ENCODE measurements at places on chromosomes 5 and 9.

- no peak for DNase-seq
These were observed 33.0 kb upstream of the PPP2CA start for GRCh38 chr5:134258896-134259295.

GRCh38 chr9:87572719-87573118, 75.1 kb downstream of the DAPK1 start:
- no peak for DNase-seq

DNA sequence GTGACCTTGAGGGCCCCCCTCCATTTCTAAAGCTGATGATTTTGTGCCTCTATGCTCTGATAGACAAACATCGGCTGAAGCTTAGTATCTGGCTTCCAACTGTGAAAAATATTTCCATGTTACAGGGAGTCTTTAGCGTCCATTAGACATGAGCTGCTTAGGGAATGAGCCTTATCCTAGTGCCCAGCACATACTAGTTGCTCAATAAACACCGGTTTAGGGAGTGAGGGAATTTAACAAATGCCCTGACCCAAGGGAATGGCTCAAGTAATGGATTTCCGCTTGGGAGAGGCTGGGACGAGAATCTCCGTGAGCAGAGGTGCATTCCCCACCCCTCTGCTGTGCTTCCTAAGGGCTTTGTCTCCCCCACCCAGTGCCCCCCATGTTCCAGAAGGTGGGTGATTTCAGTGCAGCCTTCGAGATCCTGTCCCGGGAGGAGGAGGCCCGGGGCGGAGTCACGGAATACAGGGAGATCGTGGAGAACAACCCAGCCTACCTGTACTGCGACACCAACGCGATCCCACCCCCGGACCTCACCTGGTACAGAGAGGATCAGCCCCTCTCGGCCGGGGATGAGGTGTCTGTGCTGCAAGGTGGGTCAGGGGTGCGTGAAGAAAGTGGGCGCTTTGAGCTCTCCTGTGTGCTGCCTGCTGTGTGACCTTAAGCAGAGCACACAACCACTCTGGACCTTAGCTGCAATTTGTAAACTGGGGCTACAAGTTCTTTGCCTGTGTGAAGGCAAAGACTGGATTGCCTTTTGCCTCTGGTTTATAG, 65.7 kb upstream of the ASS1 start:
- no peak for DNase-seq

DNA sequence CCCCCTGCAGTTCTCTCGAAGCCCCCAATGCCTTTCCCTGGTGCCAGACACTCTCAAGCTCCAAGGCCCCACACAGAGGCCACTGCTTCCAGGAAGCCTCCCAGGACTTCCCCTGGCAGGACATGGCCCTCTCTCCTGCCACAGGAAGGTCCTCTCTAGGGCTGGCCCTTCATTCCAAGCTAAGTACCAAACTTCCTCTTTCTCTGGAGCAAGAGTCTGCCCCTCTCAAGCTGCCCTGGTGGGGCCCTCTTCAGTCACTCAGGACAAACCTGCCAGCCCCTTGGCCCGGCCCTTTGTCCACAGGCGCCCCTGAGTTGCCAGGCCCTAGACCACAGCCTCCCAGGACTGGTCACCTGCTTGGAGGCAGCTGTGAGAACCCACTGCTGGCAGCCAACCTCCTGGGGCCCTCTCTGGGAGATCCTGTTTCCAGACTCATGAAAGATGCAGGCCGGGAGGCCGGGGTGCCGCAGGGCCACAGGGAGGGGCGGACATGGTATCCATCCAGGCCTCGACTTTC, 6.6 kb downstream of the NINJ1 start:
- DNase-seq: no peak

GRCh38 chr9:126838895-126839294, 21.5 kb upstream of the ZBTB34 start:
- no peak for DNase-seq

DNA sequence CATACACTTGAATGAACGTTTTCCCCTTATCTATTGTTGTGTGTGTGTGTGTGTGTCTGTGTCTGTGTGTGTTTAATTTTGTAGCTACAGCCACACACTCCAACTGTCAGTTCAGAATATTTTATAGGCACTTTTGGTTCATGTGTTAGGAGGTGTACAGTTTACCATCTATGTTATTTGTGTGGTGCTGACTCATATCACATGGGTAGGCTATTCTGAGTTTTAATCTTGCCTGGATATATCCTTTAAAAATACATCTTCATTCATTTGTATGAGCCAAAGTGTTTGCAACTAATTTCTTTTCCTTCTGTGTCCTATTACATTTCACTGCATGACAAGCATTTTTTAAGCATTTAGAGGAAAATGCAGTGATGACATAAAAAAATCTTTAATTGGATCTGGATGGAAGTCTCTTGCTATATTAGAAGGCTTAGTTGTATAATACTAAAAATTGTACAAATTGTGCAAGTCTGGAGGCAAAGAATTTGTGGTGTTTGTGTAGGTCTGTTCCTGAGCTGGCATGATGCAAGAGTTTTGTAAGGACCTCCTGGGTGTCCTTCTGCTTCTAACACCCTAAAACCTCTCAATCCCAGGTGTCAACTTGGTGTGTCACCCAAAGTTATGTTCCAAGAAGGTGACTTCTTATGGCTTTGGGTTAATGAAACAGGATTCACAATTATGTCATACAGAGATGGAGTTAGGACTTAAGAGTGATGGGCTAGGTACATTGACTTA, 52.4 kb upstream of the HMHB1 start:
- no peak for DNase-seq

GRCh38 chr5:160369990-160370712, at the start of gene C1QTNF2:
TSS of gene C1QTNF2 (minus strand) at chr5:160370626. CDS start at chr5:160355011, 15,615 bp downstream.
- DNase-seq: peak; percentile 57

DNA sequence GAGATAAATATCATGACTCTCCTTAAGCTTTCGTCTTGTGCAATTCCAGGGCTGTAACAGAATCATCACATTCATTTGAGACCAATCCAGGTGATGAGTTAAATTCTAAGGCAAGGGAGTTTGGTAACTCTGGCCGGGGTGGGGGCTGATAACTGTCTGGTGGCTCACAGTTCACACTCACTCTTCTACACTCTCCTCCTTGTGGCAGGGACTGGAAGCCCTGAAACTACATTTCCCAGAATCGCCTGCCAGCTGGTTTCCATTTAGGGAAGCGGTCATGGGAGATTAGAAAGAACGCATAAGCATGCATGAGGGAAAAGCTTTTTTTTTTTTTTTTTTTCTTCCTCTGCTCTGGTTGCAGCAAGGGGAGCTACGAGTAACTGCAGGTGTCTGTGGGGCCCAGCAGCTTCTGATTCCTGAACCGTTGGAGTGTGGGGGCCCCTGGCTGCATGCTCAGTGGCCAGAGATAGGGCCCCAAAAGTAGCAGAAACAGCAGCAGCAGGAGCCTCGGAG, 154.8 kb upstream of the TBC1D2 start:
- DNase-seq: peak; percentile 41

DNA sequence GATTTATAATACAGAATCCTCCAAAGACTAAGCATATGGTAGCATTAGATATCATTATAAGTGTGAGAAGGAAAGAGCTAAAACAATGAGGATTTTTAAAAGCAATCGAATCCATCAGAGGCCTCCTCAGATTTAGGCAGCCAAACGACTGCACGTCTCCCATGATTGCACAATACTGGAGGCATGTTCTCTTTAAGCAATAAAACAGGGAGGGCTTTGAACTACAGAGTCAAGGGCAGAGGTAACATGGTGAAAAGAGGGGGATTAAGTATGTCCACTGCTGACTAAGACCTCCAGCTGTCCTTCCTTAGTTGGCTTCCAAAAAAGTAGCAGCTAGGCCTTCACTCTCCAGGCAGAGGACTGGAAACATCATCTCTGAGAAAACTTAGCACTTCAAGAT, 298.7 kb upstream of the RGMB start:
- DNase-seq: no peak

DNA sequence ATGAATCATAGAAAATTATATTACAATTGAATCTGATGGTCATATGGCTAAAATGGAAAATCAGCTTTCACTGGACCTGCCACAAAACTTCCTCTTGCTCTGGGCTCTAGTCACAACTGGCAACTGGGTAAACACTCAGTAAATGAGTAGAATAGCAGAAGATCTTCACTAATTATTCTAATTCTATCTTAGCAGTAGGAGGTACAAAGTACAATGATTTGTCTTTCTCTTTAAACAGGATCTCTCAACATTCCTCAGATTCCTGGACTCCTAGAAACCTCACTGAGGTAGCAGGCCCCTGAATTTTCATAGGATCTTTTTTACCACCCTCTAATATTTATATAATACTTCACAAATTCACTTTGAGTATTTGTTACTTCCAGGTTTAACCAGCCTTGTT, 239.9 kb upstream of the SMARCA2 start:
- no peak for DNase-seq

GRCh38 chr9:116163293-116164055, 9.9 kb downstream of the PAPPA start:
- DNase-seq: no peak

- no peak for DNase-seq
These were observed 3.3 kb upstream of the VLDLR start for GRCh38 chr9:2618289-2618688.

DNA sequence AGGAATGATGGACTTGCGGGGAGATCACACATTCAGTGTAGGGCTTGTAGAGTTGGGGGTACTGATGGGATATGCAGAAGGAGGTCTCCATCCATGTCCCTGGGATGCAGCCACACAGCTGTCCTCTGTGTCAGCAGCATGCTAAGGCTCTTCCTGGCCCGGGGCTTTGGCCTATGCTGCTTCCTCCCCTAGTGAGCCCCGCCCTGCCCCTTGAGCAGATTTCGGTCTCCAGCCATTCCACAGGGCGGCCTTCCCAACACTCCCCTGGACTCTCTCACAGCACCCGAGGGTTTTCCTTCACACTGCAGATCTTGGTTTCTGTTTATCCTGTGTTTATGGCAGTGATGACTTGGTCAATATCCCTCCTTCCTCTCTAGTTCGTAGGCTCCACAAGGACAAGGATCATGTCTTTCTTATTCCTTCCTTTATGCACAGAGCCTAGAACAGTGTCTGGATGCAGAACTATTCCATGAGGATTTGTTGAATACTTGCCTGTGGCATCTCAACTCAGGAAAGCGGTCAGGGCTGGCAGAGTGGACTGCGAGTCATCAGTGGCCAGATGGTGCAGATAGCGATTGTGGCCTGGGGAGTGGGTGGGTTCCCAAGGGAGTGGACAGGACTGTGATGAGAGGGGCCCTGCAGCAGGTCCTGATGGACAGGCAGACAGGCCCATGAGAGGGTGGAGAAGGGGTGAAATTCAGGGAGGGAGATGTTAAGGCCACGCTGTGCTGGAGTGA, 114.2 kb downstream of the RGS3 start:
- DNase-seq: no peak

DNA sequence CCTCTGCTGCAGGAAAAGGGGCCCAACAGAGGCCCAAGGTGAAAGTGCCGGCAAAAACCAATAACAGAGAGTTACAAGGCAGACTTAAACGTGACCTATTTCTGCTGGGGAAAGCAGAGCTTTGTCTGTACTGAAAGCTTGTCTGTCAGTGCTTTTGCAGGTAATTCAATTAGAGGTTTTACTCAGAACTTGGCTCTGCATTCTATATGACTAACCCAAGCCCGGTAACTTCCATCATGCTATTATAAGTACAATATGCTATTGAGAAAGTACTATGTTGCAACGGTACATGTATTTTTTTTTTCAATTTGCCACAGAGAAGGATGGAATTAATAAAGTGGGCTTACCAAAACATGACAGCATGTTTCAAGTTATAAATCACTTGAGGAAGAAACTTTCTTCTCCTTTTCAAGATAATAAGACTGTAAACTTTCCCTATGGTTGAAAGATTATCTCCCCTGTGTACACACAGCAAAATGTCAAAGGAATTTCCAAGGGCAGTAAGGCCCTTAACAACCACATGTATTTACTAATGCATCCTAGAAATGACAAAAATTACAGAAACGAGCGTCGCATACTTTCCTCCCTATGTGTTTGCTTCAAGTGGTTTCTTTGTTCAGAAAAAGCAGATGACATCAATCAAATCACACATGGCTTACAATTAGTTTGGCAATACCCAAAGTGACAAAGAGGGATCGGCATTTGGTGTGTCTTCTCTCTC, 282.4 kb downstream of the EFNA5 start:
- no peak for DNase-seq

DNA sequence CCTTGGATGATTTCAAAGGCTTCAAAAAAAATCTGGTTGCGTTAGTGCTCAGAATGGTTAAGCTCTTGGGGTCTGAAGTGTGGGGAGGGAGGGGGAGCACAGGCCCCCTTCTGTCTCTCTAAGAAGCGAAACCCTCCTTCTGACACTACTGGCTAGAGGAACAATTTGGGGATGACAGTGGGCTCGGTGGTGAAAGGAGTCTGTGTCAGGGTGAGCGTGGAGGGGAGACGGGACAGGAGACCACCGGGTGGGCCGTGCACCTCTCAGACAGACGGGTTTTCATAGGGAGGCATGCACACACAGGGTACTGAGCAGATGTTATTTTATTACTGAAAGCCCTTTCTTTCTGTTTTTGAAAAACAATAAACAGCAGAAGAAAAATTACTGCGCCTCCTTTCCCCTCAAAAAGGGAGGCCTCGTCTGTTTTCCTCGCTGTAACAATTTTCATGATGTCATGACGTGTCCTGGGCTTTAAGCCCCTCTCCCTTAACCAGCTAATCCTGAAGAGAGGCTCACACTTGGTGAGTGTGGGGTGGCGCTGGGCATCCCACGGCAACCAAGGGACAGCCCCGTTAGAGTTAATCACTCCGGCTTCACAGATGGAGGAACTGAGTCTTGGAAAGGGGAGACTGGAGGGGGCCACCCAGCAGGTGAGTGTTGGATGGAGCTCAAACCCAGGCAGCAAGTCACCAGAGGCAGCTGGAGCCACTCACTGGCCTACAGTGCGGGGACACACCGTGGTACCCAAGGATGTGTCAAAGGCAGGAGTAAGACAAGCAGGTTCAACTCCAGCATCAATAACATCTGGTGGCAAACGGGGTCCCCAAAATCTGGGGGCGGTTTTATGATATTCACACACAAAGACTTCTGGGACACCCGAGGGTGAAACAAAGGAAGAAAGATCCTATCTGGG, 53.4 kb downstream of the PTCH1 start:
- DNase-seq: no peak

GRCh38 chr5:178671602-178672144, 44.8 kb upstream of the CLK4 start:
- no peak for DNase-seq

GRCh38 chr9:126777733-126778132, 27.1 kb upstream of the ZBTB43 start:
- no peak for DNase-seq

GRCh38 chr5:77168161-77168878, 42.2 kb upstream of the PDE8B start:
- DNase-seq: no peak

- no peak for DNase-seq
These were observed 60.8 kb upstream of the CER1 start for GRCh38 chr9:14783358-14783757.

GRCh38 chr5:176492431-176492830, 44.2 kb downstream of the FAF2 start:
- DNase-seq: no peak

- DNase-seq: peak; percentile 78
These were observed 99.1 kb downstream of the FBXO38 start for GRCh38 chr5:148482697-148483462.

DNA sequence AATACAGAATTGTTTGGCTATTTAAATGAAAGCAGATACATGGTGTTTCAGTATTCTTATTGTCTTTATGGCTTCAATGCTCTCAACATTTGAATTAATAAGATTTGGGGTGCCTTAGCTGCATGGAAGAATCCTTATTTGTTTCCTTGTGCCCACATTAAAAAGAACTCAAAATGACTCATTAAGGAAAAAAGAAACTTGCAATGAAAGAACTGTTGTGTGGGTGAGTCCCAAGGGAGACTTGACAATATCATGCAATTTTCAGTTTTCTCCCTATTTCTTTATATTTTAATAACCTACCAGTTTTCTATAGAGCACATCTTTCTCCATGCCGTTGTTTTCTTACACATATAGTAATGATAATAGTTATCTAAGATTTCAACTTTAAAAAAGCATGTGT, 404.0 kb downstream of the PDE4D start:
- DNase-seq: no peak

Data from endothelial cell (in vitro differentiated cells).